ENCODE measurements at places on chromosomes 5 and 9.
A peak's percentile ranks its signal among the peaks of the same experiment; 100 is the strongest.

DNA sequence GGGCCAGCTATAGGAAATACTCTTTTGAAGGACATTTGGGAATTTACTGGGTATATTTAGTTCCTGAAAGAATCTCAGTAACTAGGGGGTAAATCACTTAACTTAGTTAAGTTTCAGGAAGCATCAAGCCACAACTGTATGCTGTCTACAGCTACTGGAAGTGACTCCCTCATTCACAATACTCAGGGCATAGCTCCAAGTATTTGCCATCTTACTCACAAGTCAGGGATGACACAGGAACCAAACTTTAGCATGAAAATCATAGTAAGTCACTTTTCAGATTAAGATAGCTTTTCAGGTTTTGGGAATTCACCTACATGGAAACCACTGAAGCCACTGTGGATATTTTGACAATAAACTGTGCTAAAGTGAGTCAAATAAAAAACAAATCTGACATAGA, 242.4 kb upstream of the ATP10B start:
- DNase-seq, result no peak

DNA sequence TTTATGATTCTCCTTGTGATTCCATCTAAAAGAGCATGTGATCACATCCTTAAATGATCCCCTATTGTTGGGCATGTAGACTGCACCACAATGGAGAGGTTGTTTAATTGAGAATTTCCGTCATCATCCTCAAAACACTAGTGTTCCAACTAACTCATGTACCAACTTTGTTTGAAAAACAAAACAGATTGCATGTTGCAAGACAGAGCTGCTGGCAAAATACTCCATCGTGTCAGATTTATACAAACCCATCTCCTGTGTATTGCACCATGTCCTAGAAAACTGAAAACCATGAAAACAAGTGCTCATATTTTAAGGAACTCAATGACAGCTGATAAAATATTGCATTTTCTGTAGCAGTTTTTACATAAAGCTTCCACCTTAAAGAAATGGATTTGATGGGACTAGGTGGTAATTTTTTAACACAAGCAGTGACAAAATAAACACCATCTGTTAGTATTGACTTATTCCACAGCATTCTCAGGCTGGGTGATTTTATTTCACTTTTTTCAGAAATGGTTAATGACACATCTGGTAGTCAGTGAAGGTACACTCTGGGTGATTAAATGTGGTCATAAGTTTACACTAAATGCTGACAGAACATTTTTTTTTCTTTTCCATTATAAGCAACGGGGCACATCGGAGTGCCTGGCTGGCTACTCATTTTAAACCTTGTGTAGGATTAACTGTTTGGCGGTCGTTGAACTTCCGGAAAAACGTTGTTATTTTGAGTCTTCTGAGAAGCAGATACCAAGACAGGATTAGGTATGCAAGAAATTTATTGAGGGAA, 602.9 kb upstream of the WWC1 start:
- no peak for DNase-seq

DNA sequence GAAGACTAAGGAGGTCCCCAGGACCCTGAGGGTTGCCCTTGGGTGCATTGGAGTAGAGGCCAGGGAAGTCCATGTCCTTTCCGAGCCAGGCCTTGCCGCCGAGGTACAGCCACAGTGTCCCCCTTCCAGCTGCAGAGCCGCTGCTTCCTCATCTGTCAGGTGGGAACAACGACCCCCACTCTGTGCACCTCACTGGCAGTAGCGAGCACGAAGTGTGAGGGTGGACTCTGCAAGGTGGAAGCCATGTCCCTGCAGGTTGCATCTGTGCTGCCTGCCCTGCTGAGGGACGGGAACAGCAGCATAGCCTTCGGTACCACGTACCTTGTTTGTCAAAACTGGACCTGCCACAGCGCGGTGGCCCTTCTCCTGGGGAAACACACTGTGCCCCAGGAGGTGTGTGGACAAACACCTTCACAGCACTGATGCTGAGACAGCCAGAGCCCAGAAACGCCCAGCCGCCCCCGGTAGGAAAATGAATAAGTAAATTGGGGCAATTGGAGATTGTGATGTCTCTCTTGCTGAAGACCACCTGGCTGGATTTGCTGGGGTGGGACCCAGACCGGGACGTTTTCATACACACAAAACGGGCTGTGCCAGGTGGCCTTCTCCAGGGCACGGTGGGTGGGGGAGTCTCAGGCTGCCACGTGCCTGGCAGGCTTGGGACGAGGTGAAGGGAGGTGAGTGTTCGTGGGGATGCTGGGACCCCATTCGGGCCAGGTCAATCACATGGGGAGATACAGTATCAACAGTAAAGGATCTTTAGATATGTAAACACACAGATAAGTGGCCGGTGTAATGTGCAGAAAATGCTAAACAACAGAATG, 157.3 kb downstream of the RXRA start:
- no peak for DNase-seq

- DNase-seq, result no peak
Measured at GRCh38 chr5:118303296-118303695, 685.1 kb downstream of the DTWD2 start.

- DNase-seq, result no peak
Measured at GRCh38 chr5:170788626-170789304, 5.2 kb downstream of the GABRP start.

DNA sequence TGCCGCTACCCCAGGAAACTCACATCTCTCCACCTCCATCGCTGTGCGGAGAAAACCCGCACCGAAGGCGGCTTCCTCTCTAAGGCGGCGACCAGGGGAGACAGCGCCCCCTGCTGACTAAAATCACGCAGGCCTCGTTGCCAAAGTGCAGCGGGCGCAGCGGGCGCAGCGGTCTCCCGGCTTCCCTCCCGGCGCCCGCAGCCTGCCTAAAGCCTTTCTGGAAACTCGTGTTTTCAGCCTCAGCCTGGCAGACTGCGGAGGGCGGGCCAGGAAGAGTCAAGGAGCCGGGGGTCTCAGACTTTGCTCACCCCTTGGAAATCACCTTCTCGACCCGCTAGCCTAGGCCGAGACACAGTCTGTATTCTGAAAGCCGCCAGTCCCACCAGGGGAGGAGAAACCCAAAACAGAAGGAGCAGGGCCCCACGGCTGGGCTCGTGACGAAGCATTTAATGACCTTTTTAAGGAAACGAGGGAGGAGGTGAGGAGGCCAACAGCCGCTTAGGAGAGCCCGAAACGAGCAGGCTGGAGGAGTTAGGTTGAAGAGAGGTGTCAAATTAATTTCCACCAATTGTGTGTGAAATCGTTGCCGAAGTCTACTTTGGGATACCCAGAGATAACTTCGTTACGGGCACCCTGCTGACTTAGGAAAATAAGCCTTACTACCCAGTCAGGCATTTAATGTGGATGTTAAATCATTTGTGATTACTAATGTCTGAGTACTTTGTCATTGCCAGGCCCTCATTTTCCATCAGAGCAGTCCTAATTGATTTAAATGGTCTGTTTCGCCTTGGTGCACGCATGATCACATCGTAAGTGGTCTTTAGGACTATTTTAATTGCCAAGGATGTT, 7.3 kb upstream of the FOXB2 start:
- peak; percentile 7 for DNase-seq

GRCh38 chr9:104991144-104991953, 63.4 kb upstream of the ABCA1 start:
- peak; percentile 51 for DNase-seq

GRCh38 chr5:142777850-142778249, 7.7 kb downstream of the ARHGAP26 start:
- DNase-seq, result no peak

GRCh38 chr5:61281686-61282085, 50.4 kb upstream of the ZSWIM6 start:
- DNase-seq, result no peak

DNA sequence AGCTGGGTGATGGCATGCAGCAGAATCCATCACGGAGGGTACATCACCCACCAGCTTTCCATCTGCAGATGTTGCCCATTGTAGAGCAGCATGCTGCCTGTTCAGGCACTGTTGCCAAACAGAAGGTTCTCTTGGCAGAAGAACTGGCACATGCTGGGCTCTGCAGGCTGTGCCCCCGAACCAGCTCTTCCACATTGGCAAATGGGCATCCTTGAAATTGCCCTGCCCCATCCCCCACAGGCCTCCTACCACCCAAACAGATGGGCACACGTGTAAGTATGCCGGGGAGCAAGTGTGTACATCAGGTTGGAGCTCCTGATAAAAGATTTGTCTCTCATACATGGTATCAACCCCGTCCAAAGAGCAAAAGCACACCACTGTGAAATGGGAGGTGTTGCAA, 220.3 kb upstream of the TAS2R1 start:
- DNase-seq, result no peak

DNA sequence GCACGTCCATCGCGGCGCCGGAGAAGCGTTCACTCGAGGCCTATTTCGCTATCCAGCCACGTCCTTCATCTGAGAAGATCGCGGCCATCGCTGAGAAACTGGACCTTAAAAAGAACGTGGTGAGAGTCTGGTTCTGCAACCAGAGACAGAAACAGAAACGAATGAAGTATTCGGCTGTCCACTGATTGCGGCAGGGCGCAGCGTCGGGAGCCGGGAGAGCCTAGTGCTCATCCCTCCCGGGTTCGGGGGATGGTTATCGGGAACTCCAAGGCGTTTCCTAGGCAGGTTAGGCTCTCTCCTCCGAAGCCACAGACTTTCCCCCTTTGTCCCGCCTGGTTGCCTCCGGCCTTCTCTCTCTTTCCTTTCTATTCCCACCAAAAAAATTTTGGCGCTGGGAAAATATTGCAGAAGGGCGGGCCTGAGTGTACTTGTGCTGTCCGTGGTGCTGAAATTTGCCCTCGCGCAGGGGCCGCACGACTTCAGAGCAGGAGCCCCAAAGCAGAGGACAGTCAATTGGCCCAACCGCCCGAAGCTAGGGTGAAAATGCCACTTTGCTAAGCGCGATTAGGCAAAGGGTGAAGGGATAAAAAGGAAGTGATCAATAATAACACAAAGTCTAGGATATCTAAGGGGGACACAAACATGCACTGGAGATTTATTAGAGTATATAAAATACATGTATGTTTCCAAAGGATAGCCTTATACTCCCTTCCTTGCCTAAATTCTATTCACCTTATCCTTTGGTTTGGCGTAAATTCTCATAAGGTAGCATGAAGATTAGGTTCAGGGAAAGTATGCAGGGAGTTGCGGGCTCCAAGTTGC, 1.8 kb downstream of the POU4F3 start:
- DNase-seq, result no peak

DNA sequence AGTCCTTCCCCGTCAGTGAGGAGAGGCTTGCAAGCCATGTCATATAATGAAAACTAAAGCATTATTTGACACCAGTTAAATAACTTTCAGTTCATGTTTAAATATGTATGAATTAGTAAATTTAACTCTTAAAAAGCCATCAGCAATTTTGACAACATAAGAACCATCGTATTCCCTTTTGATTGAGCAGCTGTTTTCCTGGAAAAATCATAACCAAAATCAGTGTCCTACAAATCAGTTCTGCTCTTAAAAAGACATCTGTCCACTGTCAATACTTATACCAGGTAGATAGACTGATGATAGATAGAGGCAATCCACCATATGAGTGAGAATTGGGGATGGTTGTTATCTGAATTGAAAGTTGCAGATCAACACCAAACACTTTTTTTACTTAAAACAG, 2.3 kb downstream of the DIRAS2 start:
- DNase-seq, result no peak

DNA sequence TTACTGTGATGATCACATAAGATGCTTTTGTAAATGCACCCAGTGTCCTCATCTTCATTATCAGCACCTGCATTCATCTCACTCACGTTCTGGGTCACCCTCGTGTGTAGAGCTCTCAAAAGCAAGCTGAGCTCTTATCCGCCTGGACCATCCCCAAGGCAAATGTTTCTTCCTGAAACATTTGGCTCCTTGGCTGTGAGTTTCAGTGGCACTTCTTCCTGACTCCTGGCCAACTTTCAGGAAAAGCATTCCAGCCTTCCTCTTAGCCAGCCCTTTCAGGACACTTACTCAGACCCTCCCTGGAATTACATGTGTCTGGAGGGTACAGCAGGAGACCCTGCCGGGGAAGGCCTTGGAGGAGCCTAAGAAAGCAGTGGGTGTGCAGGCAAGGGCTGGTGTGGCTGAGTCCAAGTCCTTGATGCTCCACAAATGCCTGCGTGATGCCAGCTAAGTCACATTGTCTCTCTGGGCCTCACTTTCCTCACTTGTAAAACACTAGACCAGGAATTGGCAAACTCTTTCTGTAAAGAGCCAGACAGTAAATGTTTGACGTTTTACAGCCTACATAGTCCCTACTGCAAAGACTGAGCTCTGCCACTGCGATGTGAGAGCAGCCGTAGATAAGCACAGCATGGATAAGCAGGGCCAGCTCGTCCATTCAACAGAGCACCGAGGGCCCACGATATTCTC, 72.1 kb downstream of the PDE6A start:
- no peak for DNase-seq

DNA sequence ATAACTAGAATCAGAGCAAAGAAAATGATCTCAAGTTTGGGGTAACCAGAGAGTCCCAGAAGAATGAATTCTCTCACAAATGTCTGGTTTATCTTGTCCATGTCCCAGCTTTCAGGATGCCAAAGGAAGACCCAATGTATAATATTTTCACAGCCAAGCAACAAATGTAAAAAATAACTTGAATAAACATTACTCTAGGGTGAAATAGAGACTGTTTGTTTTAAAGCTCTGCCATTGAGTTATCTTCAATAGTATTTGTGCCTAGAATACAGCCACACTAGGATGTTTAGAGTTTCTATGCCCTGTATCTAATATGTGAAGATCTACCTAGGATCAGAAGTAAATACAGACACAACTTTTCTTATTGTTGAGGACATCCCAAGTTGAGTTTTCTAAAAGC, at the start of gene OR13C4:
Gene OR13C4 (minus strand): TSS at position 101 of the 400 bp plus-strand sequence. CDS start 0 bp downstream, at position 101.
- no peak for DNase-seq

- DNase-seq, result no peak
Measured at GRCh38 chr9:134538856-134539566, 102.6 kb upstream of the COL5A1 start.

DNA sequence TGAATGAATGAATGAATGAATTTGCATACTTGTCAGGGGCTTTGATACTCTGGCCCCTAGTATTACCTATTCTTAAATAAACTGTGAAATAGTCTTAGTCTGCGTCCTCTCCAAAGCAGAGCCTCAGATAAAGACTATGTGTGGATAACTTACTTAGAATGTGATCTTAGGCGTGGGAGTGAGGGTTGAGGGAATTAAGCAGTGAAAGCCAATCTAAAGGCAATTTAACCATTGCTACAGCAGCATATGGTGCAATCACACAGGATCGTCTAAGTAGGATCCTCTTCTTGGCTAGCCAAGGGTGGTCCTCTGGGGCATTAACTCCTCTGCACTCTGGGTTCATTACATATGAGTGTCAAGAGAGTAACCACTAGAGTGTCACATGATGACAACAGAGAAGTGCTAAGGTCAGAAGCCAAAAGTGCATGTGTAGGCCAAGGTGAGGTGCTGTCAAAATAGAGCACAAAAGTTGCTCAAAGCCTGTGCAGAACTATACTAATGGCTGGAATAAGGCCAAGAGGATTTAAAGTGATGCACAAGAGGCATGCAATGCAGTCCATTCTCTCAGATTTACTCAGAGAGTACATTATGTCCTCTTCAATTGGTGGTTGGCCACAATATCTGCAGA, 274.4 kb upstream of the SEMA6A start:
- no peak for DNase-seq

- no peak for DNase-seq
Measured at GRCh38 chr5:44538797-44539601, 149.8 kb upstream of the FGF10 start.
